ENCODE measurements at places on chromosomes 16 and 17.

GRCh38 chr16:79547085-79547484 lies 53.5 kb downstream of the MAF start:
- DNase-seq = no peak

DNA sequence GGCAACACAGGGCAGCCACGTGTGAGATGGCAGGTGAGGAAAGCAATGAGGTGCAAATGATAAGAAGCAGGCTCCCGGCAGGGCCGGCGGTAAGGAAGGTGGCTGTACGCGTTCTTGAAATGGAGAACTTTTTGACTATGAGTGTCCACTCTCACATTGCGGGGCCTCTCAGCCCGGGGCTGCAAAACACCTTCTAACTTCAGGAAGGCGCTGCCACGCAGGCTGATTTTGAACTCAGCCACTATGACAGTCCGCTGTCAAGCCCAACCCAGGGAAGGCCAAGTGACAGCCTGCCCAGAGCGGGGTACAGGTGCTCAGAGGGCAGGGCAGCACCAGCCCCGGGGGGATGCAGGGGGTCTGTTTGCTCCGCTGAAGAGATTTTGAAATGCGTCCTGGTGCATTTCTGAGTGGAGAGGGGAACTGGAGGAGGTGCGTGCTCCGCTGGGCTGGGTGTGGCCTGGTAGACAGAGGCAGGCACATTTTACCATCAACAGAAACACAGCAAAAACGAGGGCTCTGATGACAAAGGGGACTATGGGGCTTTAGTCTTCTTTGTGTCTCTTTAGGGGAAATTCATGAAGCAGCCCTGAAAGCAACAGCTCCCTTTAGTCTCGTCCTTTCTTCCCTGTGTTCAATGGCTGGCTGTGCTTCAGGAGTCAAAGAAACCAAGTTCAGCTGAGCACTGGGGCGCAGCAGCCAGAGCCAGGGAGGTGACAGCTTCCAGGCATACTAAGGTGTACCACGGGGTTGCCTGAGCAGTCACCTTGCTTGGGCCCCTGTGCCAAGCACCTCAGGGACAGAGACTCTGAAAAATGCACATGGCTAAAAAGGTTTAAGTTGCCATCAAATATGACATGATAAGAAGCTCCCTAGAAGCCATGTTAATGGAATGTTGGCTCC lies 14.6 kb upstream of the SREBF1 start:
- no peak for DNase-seq

DNA sequence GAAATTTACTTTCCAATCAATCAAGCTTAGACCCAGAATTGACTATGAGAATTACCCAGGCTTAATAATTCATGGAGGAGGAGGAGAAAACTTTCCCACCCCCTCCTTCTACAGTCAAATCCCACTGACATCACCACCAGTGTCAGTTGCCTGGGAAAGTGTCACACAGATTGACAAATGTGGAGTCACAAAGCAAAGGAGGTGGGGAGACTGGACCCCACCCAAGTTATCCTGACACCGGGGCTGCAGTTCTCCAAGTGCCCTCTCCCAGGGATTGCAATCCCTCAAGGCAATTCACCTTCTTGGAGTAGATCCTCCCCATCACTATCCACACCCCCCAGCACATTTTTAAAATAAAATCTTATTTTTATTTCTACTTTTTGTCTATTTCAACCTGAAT lies 100.2 kb upstream of the CDH11 start:
- DNase-seq = no peak

DNA sequence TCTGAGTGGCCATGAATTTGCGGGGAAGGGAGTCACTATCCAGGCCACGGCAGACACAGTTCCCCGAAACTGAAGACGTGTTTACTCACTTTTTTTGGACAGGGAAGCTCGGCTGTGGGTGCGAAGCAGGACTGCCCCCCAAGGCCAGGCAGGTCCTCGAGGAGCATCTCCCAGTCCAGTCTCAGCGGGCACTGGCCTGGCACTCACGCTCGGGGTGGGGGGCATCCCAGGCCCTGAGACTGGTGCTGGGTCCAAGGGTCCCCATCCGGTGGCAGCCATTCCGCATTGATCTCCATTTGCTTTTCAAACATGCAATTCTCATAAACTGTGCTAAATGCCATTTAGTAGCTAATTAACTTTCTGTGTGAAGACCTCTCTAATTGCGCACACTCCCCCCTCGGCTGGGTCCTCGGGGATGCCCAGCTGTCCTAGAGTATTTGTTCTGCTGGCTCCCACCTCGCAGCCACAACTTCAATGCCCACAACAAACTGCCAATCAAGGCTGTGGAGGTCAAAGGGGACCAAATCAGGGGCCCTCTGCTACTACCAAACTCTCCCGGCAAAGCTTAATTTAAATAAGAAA lies 50.2 kb downstream of the TBC1D16 start:
- no peak for DNase-seq

DNA sequence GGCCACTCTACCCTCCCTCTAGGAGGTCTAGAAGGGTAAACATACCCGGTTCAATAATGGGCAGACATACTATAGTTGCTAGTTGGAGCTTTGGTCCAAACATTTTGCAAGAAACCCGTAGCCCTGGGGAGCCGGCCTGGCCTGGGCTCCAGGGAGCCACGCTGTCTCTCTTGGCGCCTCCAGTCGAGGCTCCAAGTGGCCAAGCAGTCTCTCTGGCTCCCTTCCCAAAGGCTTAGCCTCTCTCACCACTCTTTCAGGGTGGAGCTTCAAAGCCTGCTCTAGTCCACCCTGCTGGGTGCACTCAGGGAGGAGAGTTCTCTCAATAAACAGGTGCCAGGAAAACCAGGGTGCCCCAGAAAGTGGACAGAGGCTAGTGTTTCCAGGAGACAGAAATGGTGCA lies 32.2 kb downstream of the RCVRN start:
- no peak for DNase-seq

DNA sequence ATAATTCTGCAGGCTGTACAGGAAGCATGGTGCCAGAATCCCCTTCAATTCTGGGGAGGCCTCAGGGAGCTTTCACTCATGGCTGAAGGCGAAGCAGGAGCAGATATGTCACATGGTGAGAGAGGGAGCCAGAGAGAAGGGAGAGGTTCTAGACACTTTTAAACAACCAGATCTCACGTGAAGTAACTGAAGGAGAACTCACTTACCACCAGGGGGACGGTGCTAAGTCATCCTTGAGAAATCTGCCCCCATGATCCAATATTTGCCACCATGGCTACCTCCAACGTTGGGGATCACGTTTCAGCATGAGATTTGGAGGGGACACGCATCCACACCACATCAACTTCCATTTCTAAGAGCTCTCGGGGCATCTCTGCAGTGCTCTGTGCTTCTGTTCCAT lies 37.4 kb upstream of the GNA13 start:
- DNase-seq = no peak

DNA sequence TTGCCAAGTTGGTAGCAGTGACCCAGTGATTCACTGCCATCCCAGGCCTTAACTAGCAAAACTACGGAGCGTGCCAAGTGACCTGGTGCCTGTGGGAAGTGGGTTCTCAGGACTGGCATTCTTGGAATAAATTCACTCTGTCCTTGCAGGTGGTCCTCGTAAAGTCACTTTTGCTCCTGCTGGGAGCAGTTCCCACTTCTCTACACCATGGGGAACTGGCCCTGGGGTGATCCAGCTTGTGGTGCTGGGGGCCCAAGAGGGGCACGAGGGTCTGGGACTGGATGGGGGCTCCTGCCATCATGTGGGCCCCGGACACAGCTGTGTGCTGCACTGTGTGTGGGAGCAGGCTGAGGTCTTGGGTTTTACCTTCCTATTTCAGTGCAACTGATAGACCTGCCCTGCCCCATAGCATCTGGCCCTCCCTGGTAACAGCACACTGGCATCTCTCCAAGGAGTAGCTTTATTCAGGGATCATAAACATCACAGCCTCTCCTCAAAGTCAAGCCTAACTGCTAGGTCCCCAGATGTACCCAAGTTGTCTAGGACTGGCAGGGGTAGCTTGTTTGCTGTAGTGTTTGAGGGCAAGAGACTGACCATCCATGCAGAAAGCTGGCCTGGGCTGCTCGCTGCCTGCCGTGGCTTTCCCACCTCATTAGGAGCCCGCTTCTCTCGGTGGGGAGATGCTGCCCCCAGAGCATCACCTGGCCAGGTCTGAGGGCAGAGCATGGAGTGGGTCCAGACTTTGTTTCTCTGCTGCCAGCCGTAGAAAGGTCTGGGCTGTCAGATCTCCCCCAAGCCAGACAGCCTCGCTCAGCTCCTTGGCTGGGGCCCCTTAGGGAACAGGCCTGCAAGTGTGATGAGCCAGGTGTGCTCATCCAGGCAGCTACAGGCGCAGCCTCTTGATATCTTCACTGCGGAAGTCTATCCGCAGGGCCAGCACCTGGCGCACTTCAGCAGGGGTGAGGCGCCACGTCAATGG lies 26.0 kb downstream of the FCSK start:
- DNase-seq = no peak

DNA sequence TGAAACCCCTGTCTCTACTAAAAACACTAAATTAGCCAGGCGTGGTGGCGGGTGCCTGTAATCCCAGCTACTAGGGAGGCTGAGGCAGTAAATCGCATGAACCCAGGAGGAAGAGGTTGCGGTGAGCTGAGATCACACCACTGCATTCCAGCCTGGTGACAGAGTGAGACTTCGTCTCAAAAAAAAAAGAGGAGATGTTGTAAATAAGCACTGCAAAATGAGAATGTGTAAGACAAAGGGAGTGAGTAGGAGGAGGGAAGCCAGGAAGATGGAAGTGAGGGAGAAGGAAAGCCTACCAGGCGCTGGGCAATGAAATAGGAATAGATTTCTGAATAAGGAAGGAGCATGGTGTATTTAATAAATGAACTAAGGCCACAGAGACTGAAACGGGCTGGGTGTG lies 8.7 kb upstream of the PRPF8 start:
- no peak for DNase-seq

- DNase-seq = peak; percentile 34
Measured at GRCh38 chr17:4738136-4739121, 1.2 kb upstream of the ZMYND15 start.

DNA sequence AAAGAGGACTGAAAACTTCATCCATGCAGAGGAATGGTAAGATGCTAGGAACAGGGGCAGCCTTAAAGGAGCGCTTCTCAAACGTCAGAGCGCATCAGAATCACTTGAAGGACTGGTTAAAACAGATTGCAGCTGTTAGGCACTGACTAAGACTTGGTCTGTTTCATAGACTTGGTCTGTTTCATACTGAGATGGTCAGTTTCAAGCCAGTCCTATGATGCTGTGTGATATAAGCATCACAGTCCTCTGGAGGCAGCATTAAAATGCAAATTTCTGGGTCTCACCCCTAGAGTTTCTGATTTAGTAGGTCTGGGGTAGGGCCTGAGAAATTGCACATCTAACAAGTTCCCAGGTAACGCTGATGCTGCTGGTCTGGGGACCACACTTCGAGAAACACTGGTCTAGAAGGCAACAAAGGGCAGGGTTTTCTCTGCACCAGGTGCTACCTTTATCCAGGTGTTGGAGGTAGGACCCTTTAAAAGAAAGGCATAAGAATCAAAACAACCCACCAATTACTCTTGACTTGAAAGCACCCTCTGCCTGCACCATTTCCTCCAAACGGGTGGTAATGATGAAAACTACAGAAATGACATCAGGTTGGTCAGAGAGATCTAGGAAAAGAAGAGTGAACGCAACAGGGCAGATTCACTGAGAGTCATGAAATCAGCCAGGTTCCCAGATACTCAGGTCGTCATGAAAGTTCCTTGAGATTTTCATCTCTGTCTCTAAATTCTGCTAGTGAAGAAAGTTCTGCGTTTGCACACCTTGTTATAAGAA lies 95.0 kb upstream of the RCVRN start:
- DNase-seq = no peak

- no peak for DNase-seq
Measured at GRCh38 chr17:33433581-33433980, 140.5 kb upstream of the ASIC2 start.

DNA sequence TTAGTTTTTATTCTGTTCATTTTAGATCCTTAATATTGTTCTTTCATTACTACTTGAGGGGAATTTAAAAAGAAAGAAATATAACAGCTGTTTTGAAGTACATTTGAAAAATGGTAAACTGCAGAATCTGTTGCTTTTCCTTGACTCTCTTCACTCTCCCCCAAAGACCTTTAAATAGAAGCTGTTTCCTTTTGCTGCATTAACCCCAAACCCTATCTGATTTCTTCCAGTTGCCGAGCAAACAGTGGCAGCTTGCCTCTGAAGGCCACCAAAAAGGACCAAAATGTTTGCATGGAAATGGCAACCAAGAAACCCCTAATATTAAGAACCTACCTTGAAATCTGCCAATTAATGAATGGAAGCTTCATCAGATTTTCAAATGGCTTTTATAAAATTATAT lies 37.1 kb downstream of the PRKCA start:
- DNase-seq = no peak

DNA sequence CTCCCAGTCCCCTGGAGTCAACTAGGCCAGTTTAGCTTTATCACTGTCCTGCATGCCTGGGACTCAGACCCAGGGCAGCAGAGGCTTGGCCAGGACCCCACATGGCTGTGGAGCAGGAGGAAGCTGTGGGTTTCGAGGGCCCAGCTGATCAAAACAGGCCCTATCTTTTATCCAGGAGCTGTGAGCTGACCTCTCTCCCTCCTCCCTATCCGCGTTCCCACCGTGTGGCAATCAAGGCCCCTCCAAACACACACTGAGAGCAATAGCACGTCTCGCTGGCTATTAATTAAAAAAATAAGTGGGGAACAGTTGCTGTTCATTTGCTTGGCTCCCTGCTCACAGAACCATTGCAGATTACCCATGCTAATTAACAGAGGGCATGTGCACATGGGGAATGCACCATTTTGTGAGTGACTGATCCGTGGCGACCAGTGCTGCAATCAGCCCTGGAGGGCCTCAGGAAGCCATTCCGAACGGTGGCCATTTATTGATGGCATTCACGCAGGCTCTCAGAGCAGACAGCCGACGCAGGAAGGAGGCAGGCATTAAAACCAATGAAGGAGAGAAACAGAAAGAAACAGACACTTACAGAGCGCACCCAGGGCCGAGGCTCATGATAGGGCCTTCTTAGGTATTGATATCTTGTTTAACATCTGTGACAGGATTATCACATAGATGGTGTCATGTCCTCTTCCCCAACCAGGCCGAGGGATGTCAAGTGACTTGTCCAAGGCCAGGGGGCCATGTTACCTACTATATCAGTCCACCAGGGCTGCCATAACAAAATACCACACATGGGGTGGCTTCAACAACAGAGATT lies 157.1 kb downstream of the KATNIP start:
- no peak for DNase-seq

Data from T-cell (primary cell).